A673 (cell line): ENCODE measurements at places on chromosomes 11 and 22. TPM values are rescaled to one million over a fixed set of nuclear protein-coding genes. Genes with fewer than 3 reads are reported as not detected.

KRTAP5-8 gene
- total RNA-seq = not detected in 2 replicates

OVOL1 gene
- total RNA-seq = not detected in 2 replicates

XKR3 gene
- total RNA-seq = 0.17 TPM in 1 of 2 replicates, not detected in the other

STARD10 gene
- total RNA-seq = 16.9 and 18.3 TPM in 2 replicates

SLC5A4 gene
- 0.15 and 0.19 TPM in 2 replicates for total RNA-seq

BRMS1 gene
- 76.8 and 93.5 TPM in 2 replicates for total RNA-seq

RASSF10 gene
- total RNA-seq = 0.15 TPM in 1 of 2 replicates, not detected in the other

MOV10L1 gene
- 0.33 TPM in 1 of 2 replicates, not detected in the other for total RNA-seq

HOATZ gene
- total RNA-seq = 0.58 TPM in 1 of 2 replicates, not detected in the other

MRPL23 gene
- 83.8 and 92.4 TPM in 2 replicates for total RNA-seq

TRABD gene
- 63.9 and 68.2 TPM in 2 replicates for total RNA-seq

OR8G1 gene
- total RNA-seq = not detected in 2 replicates

RIMBP3B gene
- 0.87 and 1.0 TPM in 2 replicates for total RNA-seq

GAL3ST3 gene
- total RNA-seq = 1.8 and 2.0 TPM in 2 replicates

MMP8 gene
- 0.21 and 0.33 TPM in 2 replicates for total RNA-seq
